Adipocyte (in vitro differentiated cells): ENCODE measurements at places on chromosomes 11 and 22.
A peak's percentile ranks its signal among the peaks of the same experiment; 100 is the strongest.

GRCh38 chr11:20357150-20357549 lies 6.4 kb upstream of the HTATIP2 start:
- no peak for DNase-seq

- no peak for DNase-seq
Measured at GRCh38 chr11:61629082-61629833, 48.4 kb upstream of the SYT7 start.

DNA sequence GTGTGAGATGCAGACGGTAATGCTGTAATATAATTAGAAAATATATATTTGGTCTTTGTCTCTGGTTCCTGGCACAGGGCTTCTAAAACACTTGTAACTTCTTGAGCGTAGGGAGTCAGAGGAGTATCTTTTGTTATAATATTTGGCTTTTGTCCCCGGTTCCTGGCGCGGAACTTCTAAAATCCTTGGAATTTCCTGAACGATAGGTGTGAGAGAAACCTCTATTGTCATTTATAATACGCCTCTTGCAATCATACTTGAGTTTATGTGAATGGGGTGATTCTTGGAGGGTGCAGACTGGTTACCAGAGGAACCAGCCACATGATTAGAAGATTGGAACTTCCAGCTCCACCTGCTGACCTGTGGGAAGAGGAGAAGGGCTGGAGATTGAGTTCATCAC lies 54.1 kb upstream of the ZBED5 start:
- DNase-seq = no peak

- DNase-seq = peak; percentile 27
Measured at GRCh38 chr22:28904211-28904896, 21.0 kb downstream of the ZNRF3 start.

DNA sequence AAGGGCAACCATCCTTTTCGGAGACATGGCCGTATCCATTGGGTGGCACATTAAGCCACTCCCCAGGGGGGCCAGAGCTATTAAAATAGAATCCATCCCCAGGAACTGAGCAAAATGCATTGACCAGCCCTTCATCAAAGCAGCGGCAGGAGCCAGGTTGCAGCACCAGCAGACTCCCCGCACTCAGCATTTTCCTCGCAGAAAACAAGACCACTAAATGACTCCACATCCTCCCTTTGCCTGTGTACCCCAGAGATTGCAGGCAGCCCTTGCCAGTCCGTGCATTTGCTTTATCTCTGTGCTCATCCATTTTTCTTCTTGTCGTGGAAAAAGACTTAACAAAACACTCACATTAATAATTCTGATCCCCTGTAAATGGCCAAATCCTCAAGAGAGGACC lies 144.4 kb upstream of the LARGE1 start:
- DNase-seq = no peak

GRCh38 chr11:10573556-10573955 lies 5.1 kb upstream of the LYVE1 start:
- no peak for DNase-seq

DNA sequence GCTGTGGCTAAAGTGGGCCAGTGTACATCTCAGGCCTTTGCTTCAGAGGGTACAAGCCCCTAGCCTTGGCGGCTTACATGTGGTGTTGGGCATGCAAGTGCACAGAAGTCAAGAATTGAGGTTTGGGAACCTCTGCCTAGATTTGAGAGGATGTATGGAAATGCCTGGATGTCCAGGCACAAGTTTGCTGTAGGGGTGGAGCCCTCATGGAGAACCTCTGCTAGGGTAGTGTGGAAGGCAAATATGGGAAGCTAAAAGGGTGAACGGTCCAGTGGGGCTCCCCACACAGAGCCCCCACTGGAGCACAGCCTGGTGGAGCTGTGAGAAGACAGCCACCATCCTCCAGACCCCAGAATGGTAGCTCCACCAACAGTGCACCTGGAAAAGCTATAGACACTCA lies 28.5 kb upstream of the PGR start:
- no peak for DNase-seq

DNA sequence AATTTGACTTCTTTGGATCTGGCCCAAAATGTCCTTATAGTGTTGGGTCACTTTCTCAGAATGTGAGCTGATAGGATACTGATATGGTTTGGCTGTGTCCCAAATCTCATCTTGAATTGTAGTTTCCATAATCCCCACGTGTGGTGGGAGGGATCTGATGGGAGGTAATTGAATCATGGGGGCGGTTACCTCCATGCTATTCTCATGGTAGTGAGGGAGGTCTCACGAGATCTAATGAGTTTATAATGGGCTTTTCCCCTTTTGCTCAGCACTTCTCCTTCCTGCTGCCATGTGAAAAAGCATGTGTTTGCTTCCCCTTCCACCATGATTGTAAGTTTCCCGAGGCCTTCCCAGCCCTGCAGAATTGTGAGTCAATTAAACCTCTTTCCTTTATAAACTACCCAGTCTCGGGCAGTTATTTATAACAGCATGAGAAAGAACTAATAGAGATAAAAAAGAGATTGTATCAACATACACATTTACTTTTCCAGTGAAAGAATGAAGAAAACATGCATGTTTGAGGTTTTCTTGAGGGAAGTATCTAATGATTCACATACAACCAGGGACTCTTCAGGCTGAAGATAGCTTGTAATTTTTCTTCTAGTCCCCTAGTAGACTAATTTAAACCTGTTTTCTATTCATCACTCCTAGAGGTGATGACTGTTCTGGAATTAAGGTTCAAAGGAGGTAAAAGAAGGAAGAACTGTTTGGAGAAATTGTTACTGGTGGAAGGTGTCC lies 17.3 kb upstream of the CSTF3 start:
- DNase-seq = no peak

- DNase-seq = no peak
Measured at GRCh38 chr11:2272228-2272945, 2.0 kb upstream of the ASCL2 start.

DNA sequence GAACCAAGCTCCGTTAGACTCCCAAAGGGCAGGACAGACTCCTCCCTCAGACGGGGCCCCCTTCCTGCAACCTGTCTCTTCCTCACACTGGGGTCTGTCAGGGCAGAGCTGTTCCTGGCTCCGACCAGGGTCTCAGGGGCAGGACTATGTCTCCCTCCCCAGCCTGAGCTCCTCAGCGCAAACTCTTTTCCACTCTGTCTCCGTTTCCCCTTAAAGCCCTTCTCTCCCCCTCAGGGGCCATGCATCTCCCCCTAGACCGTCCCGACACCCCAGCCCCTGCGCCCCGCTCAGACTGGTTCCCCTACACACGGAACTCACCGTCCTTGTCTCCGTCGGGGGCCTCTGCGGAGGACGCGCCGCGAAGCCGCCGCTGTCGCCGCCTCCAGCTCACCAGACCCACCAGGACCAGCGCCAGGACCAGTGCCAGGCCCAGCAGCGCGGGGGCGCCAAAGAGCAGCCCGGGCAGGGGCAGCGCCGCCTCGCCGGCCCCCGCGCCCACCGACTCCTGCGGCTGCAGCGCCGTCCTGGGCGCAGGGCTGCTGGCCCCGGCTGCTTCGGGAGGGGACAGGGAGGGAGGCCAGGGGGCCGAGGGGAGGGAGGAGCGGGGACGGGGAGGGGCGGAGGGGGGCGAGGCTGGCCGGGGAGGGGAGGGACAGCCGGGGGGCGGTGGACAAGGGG lies 684 bp downstream of the TNFRSF13C start:
- peak; percentile 72 for DNase-seq

DNA sequence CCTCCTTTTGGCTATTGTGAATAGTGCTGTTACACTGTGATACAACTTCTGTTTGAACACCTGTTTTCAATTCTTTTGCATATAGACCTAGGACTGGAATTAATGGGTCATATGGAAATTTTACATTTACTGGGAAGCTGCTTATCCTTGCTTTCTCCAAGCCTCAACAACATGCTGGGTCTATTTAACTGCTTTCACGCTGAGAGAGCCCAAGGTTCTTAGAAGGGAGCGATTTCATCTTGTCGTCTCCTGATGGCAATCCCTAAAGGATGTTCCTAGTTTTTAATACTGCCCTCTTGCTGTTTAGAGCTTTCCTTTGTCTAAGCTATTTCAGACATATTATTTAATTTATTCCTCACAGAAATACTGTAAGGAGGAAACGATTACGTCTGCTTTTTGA lies 15.5 kb downstream of the IRAG1 start:
- no peak for DNase-seq

DNA sequence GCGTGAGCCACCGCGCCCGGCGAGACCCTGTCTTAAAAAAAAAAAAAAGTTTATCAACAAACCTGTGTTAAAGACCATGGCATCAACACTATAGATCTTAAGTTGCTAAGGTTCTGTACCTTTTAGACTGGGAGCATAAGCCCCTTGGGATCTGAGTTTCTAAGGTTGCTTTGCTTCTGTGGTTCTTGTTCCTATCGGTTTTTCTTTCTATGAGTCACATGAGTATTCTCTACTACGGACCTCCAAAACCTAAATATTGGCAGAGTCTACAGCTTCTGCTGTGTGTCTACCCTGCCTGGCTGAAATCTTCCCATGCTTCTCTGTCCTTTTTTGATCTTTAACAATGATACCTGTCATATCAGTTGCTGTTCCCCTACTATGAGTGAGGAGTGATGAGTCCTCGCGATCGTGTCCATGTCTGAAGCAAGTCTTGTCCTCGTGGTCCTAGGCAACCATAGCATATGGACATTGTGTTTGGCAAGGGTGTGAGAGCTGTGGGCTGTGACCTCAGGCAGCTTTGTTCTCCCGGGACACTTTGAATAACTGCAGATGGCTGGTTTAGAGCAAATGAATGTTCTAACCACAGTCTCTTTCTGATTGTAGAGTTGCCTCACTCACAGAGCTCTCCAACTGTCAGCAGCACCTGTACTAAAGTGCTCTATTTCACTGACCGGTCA lies 9.0 kb upstream of the DLAT start:
- peak; percentile 69 for DNase-seq

- DNase-seq = no peak
Measured at GRCh38 chr22:31495343-31495742, 993 bp upstream of the SFI1 start.

DNA sequence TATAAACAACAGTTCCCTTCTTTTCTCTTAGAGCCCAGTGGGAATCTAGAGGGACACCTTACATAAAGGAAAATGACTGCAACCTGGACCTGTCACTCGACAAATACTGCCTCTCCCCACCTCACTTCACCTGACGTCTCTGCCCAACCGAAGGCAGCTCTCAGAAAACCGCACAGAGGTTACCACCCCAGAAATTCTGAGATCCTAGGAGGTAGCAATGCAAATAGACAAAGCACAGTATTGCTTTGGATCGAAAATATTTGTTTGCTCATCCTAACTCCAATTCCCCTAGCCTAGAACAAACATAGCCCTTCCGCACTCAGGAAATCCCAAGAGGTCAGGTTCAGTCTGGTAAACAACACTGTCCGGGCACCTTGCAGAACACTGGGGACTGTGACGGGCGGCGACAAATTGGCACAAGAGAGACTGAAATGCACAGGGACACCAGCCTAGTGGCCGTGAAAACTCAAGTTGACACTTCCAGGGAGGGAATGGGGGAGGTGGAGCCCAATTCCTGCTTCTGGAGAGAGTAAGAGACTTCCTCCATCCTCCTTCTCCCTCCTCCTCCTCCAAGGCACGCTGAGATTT lies 420 bp upstream of the TRIM44 start:
- DNase-seq = peak; percentile 30

- no peak for DNase-seq
Measured at GRCh38 chr11:34629711-34630110, 8.8 kb downstream of the EHF start.

- no peak for DNase-seq
Measured at GRCh38 chr11:3004481-3004880, 12.4 kb upstream of the NAP1L4 start.

GRCh38 chr11:111548525-111548924 lies 8.0 kb downstream of the LAYN start:
- no peak for DNase-seq

GRCh38 chr11:119266517-119267255 lies 50.2 kb downstream of the MCAM start:
- no peak for DNase-seq

- no peak for DNase-seq
Measured at GRCh38 chr11:62421996-62422395, 3.2 kb downstream of the SCGB1A1 start.

DNA sequence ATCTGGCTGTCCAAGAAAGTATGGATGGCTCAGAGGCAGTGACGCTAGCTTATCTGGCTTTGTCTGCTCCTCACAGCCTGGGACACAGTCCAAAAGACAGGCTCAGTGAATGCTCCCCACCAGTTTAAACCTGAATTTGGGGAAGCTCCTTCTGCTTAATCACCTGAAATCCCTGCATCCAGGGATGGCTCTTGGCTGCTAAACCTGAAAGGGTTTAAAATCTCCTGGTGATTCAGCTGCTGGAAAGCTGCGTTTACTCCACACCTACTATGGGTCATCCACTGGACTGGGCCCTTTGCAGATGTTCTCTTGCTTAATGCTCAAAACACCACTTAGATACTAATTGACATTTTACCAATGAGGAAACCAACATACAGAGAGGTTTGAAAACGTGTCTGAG lies 302.0 kb upstream of the NARS2 start:
- no peak for DNase-seq

GRCh38 chr22:22946131-22946530 lies 58.5 kb downstream of the IGLL5 start:
- no peak for DNase-seq

- DNase-seq = no peak
Measured at GRCh38 chr22:27730641-27731433, 70.7 kb downstream of the MN1 start.

- DNase-seq = no peak
Measured at GRCh38 chr11:123683428-123684170, 29.2 kb upstream of the SCN3B start.

DNA sequence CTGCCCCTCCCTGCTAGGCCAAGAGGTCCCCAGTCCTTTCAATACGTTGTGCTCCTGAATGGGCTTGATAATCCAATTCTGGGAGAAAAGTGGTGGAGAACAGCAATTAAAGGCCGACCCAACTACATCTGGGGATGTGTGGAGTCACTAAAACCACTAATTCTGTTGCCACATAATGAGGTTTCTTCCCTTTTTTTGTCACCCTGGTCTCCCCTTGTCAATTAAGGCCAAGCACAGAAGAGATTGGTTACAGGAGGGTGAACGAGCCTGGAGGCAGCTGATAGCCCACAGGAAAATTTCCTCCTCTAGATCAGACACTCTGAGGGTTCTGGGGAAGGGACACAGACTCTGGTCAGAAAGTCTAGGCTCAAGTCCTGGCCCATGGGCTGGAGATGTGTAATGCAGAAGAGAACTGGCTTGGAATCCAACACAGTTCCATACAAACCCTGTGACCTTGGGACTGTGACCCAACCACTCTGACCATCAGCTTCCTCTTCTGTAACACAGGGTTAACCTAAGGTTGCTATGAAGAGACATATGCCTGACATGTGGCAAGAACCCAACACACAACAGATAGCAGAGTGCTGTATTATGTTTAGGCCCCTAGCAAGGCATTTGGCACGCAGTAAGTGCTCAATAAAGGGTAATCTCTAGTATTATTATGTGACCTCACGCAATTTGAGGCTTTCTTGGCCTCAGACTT lies 146.4 kb downstream of the CHST1 start:
- DNase-seq = no peak
